Stimulated activated naive CD4-positive, alpha-beta T cell (primary cell): ENCODE measurements at places on chromosomes 2 and 18.

GRCh38 chr2:223537651-223538601, 64.2 kb downstream of the SCG2 start:
- DNase-seq = no peak

DNA sequence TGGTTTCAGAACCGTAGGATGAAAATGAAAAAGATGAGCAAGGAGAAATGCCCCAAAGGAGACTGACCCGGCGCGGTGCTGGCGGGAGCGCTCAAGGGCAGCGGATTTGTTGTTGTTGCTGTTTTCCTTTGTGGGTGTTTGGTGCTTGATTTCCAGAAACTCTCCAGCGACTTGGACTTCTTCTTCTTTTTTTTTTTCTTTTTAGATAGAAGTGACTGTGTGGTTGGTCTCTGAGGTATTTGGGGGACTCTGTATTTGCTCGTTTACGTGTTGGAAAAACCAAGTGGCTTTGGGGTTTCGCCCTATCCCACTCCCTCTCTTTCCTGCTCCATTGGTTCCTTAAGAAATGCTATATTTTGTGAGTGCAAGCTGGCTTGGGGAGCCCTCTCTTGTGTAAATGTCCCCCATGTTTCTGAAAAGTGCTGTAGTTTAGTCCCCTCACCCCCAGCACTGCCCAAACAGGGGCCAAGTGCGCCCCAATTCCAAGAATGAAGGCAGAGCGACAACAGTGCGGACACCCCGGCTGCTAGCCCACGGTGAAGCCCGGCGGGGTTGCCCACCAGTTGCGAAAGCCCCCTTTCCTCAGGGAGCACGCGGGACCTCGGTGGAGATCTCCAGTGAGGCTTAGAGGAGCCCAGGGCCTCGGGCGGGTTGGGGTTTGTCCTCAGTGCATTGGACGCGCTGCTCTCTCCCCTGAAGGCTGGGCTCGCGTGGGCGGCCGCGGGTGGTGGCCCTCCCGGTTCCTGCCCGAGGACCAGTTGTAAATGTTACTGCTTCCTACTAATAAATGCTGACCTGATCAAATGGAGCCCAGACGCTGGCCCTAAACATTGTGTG, 1.8 kb downstream of the HOXD9 start:
- no peak for DNase-seq

GRCh38 chr2:64263315-64263714, 119.1 kb upstream of the PELI1 start:
- DNase-seq = no peak

- no peak for DNase-seq
Measured at GRCh38 chr2:155372969-155373368, 674.5 kb downstream of the KCNJ3 start.
